Fibroblast of the aortic adventitia (primary cell): ENCODE measurements at places on chromosomes 12 and 14. TPM values are rescaled to one million over a fixed set of nuclear protein-coding genes. Genes with fewer than 3 reads are reported as not detected.

Gene CPNE6
- not detected in 2 replicates for total RNA-seq

Gene KRT3
- not detected in 2 replicates for total RNA-seq

Gene TBX3
- total RNA-seq, result 5.7 and 12.8 TPM in 2 replicates

Gene EPYC
- total RNA-seq, result not detected in 2 replicates

Gene GSKIP
- total RNA-seq, result 21.9 and 33.9 TPM in 2 replicates

Gene KRT4
- not detected in 2 replicates for total RNA-seq

Gene NXPH4
- total RNA-seq, result 1.9 and 2.4 TPM in 2 replicates
